ENCODE measurements at places on chromosomes 2 and 18.

GRCh38 chr2:237149425-237149824, 63.7 kb downstream of the COPS8 start:
- DNase-seq, result no peak

DNA sequence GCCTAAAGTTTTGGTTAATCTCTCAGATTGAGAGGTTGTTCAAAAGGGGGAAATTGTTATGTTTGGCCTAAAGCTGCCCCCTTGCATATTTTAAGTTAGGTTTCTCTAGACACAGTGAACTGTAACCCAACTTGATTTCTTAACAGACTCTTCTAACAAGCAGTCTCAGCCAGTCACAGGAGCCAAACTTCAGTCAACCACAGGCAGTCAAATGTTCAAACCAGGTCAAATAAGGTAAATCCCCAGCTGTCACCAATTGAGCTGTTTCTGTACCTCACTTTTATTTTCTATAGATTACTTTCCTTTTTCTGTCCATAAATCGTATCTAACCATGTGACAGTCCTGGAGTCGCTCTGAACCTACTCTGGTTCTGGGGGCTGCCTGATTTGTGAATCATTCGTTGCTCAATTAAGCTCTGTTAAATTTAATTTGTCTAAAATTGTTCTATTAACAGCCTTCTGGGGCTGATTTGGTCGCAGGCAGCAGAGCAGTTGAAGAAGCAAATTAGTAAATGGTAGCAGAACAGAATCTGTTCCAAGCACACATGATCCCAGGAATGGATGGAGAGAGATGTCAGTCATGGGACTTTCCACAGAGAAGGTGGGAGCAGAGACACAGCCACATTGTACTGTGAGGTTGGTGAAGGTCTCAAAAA, 16.4 kb upstream of the NFU1 start:
- DNase-seq, result no peak

DNA sequence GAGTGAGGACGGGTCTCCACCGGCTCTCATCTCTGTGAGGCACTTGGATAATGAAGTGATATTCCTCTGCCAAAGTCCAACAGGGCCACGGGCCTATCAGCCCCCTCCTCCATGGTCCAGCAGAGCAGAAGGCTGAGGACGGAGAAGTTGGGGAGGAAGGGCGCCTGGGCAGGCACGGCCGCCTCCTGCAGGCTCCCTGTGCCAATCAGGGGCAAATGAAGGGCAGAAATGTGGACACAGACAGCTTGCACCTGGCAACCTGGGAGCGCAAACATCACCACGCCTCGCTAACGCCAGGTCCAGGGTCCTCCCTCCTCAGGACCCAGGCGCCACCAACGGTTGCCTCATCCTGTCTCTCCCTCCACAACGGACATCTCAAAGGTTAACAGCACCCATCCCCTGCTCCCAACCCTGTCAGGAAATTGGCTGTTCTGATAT, 24.3 kb downstream of the SMAD7 start:
- no peak for DNase-seq

DNA sequence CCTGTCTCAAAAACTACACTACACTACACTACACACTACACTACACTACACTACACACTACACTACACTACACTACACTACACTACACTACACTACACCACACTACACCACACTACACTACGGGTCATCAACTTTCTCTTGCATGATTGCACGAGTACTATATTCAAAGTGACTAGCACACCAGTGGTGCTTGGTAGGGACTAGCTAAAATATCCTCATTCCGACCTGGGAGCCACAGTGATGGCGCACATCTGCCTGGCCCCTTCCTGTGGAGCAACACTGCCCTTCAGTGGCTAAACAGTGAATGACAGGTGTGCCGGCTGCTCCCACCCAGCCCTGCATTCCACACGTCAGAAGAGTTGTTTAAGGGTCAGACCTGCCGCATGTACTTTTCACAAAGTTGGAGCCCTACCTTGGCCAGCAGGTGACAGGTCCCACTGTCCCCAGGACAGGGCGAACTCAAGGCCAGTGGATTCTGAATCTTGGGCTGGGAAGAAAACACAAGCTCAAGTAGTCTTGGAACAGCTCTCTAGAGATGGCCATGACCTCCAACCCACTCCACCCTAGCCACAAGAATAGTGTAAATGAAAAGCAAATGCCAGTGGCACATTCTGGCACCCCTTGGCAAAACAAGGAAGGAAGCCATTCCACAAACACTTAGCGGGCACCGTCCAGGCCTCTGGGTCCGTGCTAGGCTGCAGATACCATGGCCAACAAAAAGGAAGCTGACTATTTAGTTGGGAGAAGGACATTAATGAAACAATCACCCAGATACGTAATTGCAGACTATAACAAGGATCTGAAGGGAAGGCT, 79.7 kb upstream of the MSH2 start:
- DNase-seq, result peak; percentile 90

DNA sequence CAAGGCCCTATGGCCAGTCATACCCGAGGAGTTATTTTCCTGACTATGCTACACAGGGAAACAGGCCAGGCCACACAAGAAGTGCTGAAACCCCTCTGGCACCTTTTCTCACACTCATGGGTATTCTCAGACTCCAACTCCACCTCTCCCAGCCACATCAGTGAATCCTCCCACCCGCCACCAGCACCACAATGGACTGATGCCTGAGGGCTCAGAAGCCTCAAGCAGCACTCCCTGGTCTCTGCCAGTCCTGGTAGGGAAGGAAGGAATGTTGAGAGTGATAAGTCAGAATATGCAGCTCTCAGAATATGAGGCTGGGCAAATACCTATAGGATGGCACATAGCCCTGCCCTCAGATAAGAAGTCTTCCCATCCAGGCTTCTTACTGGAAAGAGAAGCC, 391.1 kb downstream of the ALK start:
- no peak for DNase-seq

GRCh38 chr2:231207734-231208133, 9.3 kb downstream of the ARMC9 start:
- no peak for DNase-seq

- DNase-seq, result no peak
Observed at GRCh38 chr18:76335859-76336640, 159.0 kb downstream of the ZNF516 start.

DNA sequence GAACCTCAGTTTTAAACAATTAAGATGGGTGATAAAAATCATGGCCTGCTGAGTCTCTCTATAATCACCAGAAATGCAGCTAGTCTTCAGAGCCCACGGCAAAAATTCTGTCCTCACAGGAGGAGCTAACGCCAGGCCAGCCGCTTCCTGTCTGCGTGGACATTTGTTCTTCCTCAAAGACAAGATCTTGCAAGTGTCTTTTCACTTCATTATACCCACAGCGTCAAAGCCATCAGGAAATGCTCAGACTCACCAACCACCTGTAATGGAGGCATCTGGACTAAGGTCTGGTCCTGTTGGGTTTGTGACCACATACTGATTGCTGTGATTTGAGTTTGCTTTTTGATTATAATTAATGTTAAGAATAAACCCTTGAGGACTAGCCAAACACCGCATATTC, 473.8 kb upstream of the MC4R start:
- no peak for DNase-seq

- no peak for DNase-seq
Observed at GRCh38 chr2:219423652-219424377, 5.6 kb downstream of the DES start.

DNA sequence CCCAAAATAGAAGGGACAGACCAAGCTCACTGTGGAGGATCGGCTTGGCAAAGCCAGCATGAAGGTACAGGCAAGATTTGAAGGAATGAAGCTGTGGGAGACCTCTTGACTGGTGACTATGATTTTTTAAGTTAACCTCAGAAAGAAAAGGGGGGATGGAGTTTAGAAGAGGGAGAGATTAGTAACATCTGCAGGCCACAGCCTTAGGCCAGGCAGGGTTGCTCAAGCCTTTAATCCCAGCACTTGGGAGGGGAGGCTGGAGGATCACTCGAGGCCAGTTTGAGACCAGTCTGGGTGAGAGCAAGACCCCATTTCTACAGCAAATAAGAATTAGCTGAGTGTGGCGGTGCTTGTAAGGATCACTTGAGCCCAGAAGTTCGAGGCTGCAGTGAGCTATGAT, 46.6 kb downstream of the ZNF532 start:
- DNase-seq, result no peak

DNA sequence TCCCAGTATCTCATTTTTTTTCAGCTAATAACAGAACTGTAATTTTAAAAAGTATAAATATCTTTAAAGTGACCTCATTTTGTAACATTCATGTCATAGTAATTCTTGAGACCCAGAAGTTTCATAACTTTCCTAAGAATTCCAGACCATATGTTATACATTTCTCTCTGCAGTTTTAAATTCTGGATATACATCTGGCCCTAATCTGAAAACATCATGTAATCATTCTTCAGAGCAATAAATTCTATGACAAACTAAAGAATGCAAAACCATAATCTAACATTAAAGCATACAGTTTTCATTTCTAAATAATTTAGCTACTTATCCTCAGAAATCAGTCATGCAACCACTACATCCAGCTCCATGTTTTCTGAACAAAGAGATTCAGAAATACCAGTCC, 198.3 kb upstream of the SLC35G4 start:
- DNase-seq, result no peak

DNA sequence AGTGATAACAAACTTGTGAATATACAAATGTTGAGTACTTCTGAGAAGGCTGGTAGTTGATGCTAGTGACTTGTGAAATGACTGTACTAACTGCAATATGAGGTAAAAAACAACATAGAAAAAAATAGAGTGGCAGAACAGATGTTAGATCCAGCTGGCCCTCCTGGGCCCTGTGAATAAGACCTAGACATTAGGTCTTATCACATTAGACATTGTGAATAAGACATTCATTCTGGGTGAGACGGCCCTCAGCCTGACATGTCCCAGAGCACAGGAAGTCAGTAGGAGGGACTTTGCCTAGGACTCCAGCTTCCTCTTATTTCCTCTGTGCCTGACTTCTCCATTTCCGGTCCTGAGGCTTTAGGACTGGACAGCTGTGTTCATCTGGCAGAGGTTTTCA, 22.9 kb downstream of the DOK1 start:
- DNase-seq, result peak; percentile 72

DNA sequence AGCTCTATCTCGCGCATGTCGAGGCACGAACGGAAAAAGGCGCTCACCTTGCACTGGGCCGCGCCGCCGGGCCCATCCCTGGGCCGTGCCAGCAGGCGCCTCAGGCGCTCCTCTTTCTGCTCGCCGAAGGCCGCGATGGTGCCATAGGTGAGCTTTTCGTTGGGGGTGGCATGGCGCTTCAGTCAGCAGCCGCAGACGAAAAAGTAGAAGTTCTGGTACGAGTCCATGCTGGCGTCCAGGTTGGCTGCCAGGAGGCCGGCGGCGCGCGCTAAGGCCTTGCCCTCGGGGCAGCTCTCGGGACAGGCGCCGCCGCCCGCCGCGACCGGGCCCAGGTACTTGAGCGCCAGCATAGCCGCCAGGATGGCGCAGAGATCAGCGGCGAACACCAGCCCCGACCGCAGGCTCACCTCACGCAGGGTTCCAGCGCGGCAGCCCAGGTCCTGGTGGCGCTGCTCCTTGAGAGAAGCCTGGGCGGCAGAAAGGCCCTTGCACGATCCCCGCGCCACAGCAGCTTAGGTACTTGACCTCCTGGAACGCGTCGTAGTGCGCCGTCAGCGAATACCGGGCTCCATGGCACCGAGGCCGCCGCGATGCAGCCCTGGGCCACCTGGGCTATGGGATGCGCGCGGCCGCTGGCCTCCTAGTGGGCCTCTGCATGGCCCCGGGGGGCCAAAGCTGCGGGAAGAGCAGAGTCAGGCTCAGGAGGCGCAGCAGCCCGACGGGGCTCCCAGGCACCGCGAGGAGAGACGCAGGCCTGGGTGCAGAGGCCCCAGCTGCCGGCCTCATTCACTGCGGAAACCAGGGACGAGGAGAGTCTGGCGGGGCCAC, 12.8 kb downstream of the ALPG start:
- no peak for DNase-seq

GRCh38 chr2:132875193-132875592, 205.2 kb upstream of the LYPD1 start:
- DNase-seq, result no peak

DNA sequence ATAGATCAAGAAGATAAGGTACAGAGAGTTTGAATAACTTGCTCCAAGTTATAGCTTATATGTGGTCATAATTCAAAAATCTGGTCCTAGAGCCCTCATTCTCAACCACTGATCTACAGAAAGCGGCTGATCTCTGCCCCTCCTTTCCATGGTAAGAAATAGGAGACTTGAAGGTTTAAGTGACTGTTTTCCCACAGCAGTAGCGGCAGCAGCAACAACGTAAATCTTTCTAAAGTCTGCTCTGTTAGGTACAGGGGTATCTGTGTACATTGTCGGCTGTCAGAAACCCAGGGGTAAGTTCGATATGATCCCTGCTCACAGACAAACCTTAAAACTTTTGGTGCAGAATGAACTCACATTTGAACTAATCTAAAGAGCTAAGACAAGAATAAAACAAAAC, 105.4 kb downstream of the EPHA4 start:
- DNase-seq, result no peak

GRCh38 chr2:172481507-172482262, 54.3 kb downstream of the ITGA6 start:
- no peak for DNase-seq

- DNase-seq, result no peak
Observed at GRCh38 chr2:151334082-151334815, 23.1 kb upstream of the TNFAIP6 start.

DNA sequence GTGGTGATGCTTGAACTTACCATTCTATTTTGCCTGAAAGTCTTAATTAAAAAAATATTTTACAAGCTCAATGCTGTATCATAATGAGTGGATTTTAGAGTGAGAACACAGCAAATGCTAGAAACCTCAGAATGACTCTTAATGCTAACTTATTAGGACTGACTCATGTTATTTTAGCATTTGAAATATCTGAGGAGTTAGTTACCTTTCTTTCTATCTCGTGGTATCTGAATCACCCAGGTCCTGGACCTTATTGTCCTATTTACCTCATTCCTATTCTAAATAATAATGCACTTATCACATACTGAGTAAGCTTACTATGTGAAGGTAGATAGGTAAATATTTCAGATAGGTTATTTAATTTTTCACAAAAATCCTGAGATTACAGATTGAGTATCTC, 70.7 kb downstream of the SOS1 start:
- DNase-seq, result no peak

DNA sequence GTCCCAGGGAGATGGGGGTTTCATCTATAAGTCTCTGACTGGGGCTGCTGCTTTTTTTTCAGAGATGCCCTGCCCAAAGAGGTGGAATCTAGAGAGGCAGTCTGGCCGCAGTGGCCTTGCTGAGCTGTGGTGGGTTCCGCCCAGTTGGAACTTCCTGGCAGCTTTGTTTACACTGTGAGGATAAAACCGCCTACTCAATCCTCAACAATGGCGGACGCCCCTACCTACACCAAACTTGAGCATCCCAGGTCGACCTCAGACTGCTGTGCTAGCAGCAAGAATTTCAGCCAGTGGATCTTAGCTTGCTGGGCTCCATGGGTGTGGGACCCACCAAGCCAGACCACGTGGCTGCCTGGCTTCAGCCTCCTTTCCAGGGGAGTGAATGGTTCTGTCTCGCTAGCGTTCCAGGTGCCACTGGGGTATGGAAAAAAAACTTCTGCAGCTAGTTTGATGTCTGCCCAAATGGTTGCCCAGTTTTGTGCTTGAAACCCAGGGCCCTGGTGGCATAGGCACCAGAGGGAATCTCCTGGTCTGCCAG, 152.6 kb upstream of the CYP26B1 start:
- no peak for DNase-seq
